ENCODE measurements at places on chromosomes 2 and 18.

GRCh38 chr2:62196278-62196901 lies 475 bp downstream of the B3GNT2 start:
- peak; percentile 21 for DNase-seq

- no peak for DNase-seq
Measured at GRCh38 chr2:174442546-174443510, 44.0 kb downstream of the GPR155 start.

DNA sequence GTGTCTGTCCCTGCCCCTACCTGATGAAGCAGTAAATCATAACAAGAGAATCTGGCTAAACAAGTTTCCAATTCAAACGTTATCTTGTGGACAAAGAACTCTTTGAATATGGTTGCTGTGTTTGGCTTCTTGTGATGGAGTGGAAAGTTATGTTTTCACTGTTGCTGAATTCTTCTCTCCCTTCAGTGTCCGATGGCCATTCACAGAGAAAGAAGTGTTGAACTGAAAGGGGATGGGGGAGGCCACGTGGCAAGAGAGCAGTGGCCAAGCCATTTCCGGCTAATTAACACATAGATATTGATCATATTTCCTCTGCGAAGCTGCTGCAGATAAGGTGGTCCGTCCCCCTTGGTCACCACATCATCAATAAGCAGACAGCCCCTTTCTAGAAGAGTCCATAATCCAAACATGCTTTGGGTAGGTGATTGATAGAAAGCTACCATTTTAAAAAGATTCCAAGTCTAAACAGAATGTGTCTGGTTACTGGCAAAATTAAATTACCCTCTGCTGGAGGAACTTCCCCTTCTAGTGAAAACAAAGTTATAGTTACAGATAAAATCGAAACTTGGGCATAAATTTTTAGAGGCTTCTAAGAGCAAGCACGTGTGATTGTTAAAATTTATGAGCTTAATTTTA lies 36.9 kb upstream of the FZD7 start:
- DNase-seq, result no peak

- peak; percentile 14 for DNase-seq
Measured at GRCh38 chr18:21117409-21118131, 6.0 kb upstream of the ROCK1 start.

DNA sequence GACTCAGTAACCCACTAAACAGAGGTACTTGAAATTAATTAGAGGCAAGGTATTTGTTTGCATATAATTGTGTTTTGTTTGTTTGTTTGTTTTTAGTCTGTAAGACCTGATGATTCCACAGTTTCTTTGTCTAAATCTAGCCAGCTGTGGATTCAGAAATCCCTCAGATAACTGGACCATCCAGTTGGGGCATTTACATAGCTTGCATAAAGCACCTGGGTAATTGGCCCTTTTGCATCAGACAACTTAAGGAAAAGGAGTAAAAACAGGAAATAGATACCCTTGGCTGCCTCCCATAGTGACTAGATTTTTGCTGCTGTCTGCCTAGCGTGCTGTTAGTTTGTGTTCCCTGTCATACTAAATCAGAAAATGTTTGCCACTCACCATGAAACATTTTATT lies 46.6 kb upstream of the XIRP2 start:
- no peak for DNase-seq

- no peak for DNase-seq
Measured at GRCh38 chr18:70732188-70732587, 443.3 kb downstream of the SOCS6 start.

GRCh38 chr2:191152482-191153240 lies 1.9 kb upstream of the STAT4 start:
- no peak for DNase-seq

DNA sequence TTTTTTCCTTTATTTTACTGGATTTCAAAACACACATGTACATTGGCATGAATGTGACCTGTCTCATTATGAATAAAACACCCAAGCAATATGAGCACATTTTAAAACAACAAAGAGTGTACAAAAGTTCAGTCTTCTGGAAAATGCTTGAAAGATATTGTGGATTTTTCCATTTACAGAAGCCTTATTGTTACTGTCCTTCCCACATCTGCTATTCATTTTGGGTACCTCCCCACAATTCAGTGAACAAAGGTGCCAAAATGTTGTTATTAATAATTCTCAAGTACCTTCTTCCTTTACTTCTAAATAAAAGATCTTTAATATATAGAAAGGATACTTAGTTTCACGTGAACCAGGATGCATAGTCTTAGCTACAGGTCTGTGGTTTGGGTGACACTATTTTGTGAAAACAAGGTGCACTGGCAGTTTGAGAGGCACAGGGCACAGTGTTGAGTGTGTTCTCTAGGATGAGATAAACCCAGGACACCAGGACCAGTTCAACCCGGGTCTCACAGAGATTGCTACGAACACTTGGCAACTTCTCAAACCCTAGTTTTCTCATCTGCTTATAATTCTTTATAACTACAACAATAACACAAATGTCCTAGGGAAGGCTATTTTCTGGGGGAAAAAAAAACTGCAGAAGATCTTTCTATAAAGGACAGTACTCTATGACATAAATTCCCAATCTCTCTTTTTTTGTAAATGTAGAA lies 84.5 kb upstream of the GALNT5 start:
- no peak for DNase-seq

GRCh38 chr2:233350708-233351107 lies 3.6 kb upstream of the DGKD start:
- no peak for DNase-seq

Data from GF-D8 (cell line).